Stimulated activated CD8-positive, alpha-beta memory T cell treated with anti-CD3 and anti-CD28 coated beads, Interleukin-12 subunit alpha, Interleukin-12 subunit beta, amount 100 ng/mL, for 1 hour (primary cell): ENCODE measurements at places on chromosomes 5 and 9.

DNA sequence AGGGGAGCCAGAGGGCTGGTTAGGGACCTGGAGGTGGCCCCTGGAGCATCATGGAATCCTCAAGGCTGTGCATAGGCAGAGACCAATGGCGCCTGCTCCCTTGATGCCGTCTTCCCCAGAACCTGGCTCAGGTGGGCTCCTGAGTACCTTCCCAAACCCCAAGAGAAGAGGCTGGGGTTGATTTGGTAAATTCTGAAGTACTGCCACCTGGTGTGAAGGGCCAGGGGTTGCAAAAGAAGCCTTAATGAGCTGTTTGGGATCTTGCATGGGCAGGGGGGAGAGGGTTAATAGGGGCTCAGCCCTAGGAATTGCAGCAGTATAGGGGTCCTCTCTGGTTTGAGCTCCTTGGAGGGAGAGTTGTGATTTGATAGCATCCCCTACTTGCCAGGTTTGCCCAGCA, 52.1 kb downstream of the CYSTM1 start:
- no peak for DNase-seq

DNA sequence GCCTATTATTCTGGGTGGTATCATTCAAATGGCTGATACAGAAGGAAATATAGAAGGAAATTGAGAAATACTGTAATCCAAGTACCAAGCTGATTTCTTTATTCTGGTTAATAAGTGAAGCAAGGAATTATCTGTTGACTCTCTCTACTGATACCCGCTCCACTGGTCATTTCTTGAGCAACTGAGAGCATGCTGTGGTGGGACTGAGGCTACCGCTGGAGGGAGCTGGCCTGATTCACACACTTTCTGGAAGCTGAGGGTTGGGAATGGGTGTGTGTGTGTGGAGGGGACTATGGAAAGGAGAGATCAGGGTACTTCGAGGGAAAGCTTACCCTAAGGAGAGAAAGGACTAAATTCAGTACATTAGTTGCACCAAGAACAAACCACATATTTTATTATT, 104.1 kb downstream of the UGCG start:
- DNase-seq: no peak

GRCh38 chr9:27386571-27387091, 89.7 kb upstream of the EQTN start:
- DNase-seq: no peak

DNA sequence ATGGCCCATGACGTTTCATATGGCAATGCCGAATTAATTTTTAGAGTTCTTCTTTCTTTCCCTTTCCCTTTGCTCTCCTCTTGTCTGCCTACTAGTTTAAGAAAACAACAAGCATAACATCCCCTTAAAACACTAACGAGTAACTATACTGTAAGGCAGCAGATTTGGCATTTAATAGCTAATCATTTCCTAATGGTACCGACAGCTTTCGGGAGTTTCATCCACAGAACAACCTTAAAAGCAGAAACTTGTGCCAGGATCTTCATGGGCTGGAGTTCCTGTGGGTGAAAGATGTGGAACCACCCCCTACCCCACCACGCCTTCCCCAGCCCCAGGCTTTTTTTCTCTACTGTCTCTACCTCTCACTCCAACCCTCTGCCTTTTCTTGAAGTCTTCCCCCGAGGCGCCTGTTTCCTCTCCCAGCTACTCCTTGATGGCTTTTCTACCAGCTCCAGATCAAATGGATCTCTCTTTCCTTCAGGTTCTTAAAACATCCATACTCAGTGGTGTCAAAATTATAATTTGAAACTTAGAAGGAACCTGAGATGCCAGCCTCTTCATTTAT, 319.5 kb downstream of the PIK3R1 start:
- no peak for DNase-seq

- DNase-seq: no peak
Measured at GRCh38 chr5:11398728-11399127, 505.5 kb downstream of the CTNND2 start.

DNA sequence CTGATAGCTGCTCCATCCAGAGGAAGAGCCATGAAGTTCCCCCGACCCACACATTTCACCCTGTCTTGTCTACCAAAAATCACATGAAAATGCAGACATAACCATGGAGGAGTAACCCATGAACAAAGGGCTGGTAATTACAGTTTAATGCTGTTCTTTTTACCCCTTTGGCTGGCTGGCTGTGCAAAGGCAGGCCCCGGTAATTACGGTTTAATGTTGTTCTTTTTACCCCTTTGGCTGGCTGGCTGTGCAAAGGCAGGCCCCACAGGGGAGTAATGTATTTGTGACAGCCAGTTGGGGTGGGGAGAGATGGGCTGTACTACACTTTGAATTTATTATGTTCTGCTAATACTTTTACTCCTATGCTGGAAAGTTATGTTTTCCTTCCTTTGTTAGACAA, 41.7 kb downstream of the PIK3R1 start:
- DNase-seq: no peak

- DNase-seq: no peak
Measured at GRCh38 chr9:19216466-19216865, 14.0 kb upstream of the DENND4C start.

DNA sequence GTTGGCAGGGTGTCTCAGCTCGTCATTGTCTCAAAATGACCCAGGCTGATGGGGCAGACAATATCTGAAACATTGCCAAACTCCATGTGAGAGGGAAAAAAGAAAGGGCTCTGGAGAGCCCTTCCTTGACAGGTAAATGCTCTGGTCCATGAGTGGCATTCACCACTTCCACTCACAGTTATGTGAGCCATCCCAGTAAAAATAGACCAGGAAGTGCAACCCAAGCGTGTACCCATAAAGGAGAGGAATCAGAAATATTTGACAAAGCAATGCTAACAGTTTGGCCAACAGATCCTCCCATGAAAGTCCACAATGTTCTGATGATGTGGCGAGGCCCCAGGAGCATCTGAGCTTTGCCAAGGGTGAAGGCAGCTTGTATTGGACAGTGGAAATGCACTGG, 49.4 kb downstream of the ASTN2 start:
- no peak for DNase-seq

GRCh38 chr9:114223564-114224246, 68.4 kb downstream of the COL27A1 start:
- no peak for DNase-seq

DNA sequence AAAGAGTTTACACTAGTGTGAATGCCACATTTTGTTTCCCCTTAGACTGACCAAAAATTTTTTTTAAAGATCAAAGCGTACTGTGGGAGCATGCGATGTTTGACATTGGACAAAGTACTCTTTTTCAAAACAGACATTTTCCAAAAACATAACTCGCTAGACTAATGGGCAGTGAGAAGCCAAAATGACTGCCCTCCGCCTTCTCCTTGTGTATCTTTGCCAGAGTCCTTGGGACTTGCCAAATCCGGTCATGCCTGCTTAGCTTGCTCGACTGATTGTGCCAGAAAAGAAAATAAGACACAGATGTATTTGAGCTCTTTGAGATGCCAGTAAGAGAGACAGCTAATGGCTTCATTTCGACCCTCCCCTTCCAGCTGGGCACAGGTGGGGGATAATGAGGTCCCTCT, 157.5 kb downstream of the MAPKAP1 start:
- no peak for DNase-seq
